ENCODE measurements at places on chromosomes 3 and 15.

- DNase-seq = no peak
These were observed 37.3 kb downstream of the ZBTB38 start for GRCh38 chr3:141405591-141405990.

- no peak for DNase-seq
These were observed 59.2 kb downstream of the AAGAB start for GRCh38 chr15:67195305-67195704.

GRCh38 chr3:186967686-186968085, 37.4 kb downstream of the ST6GAL1 start:
- peak; percentile 66 for DNase-seq

DNA sequence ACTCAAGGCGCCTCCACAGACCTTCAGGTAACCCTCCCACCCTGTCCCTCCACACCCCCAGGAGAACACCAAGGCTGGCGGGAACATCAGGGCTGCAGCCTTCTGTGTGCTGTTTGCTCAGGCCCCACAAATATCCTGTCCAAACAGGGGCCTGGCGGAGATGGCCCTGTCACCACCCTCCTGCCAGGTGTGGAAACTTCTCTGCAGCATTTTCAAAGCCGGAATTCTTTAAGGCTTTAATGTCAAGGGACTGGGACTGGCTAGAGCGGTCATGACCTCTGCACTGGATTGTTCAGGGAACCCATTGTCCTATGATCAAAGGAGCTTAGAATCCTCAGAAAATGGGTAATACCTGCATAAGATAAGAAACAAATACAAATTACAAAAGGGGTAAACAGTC, 46.6 kb downstream of the FBLN2 start:
- DNase-seq = no peak

DNA sequence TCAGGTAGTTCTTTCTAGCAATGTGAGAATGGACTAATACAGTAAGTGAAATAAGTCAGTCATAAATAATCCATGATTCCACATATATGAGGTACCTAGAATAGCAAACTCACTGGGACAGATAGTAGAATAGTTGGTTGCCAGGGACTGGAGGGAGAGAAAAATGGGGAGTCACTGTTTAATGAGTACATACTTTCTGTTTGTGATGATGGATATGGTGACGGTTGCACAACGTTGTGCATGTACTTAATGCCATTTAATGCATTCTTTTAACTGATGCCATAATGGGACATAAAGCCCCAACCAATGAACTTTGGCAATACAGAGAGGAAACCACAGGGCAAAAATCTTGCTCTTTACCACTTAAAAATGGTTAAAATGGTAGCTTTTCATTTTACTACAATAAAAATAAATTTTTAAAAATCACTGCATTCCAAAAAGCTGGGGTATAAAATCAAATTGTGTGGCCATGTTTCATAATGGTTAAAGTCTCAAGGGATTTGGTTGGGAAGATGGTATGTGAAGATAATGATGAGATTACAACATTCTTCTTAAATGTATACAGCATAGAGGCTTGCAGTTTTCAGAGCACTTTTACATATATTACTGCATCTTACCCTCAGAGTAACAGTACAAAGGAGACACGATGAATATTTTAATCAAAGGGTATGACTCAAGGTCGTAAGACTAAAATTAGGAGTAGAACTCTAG, 45.2 kb downstream of the ADAM10 start:
- DNase-seq = no peak

DNA sequence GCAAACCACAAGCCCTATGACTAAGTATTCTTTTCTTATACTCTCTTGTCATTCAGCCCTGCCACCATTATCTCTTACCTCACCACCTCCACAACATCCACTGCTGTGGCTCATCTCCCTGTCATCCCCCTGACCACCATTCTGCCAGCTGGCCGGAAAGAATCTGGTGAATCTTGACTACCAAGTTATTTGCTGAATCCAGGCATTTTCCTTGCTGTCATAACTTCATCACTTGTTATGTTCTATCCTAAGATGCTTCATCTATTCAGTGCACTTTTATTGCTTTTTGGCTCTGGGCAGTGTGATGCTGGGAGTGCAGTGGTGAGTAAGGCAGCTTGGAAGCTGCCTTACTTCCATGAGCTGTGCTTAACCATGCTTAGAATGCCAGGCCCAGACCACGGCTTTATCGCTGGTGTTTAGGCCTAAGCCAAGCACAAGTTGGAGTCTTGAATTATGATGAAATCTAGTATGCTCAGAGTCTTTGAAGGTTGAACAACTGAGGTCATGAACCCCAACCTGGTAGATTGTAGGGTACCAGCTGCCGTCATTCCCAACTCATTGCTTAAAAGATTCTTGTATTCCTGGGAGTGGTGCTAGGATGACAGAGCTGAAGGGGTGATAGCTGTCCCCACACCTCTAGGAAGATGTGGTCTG, 27.0 kb upstream of the APH1B start:
- no peak for DNase-seq

GRCh38 chr3:50150863-50151686, 4.0 kb upstream of the SEMA3F start:
- no peak for DNase-seq

- DNase-seq = no peak
These were observed 1053.5 kb downstream of the SI start for GRCh38 chr3:164024786-164025185.

DNA sequence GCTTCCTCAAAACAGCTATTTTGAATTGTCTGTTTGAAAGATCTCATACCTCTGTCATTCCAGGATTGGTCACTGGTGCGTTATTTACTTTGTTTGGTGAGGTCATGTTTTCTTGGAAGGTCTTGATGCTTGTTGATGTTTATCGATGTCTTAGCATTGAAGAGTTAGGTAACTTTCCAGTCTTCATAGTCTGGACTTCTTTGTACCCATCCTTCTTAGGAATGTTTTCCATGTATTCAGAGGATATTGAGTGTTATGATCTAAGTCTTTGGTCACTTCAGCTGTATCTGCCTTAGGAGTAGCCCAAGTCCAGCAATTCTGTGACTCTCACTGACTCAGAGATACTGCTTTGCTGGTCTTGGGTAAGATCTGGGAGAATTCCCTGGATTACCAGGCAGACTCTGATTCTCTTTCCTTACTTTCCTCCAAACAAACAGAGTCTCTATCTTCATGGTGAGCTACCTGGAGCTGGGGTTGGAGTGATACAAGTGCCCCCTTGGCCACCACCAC, 398.6 kb downstream of the ZIC4 start:
- no peak for DNase-seq

- DNase-seq = no peak
These were observed 360.5 kb downstream of the EPHA3 start for GRCh38 chr3:89467898-89468363.

DNA sequence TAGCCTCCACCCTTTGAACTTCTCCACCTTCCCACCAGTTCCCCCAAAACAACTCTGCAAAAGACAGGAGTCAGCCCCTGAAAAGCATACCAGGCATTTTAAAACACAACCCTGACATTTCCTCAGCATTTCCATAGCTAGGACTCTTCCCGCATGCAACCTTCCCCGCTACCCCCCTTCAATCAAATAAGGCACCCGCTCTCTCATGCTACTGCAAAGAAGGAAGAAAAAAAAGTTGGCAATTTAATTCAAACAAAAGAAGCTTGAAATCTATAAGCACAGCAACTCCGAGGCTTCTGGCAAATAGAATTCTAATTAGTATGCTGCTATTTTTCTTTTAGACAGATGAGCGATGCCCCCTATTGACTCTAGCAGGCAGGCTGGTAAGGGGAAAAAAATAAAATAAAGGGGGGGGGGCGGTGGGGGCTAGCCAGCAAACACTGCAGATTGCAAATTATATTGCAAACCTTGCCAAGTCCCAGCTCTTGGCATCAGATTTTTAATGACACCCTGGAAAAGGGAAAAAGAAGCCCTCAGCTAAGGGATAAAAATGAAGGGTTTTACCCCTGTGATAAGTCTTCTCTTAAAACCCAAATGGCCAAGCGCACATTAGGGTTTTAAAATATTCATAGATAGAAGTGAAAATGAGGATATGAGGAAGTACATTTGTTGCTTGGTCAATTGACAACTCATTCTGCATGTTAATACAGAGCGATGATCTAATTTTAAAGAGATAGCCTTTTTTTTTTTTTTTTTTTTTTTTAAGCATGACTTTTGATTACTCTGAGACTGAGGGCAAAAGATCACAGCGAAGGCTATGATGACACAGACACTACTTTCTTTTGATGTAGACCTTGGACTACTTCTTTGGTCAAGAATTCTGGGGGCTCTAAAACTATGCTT, 255.2 kb downstream of the NR2F2 start:
- DNase-seq = no peak

DNA sequence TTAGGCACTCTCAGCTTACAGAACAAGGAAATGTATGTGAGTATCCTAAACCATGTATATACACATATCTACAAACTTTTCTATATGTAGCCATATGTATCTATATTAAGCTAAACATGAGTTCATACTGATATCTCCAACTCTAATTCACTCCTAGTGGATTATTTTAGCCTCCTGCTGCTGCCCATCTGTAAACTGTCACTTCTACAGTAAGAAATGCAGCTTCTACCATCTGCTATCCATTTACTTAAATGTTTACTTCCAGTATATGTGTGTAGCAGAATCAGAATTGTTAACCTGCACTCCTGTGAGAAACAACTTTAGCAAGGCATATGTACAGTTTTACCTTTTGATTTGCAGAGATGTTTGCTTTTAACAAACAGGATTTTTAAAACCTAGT, 478.5 kb upstream of the CBLB start:
- no peak for DNase-seq

DNA sequence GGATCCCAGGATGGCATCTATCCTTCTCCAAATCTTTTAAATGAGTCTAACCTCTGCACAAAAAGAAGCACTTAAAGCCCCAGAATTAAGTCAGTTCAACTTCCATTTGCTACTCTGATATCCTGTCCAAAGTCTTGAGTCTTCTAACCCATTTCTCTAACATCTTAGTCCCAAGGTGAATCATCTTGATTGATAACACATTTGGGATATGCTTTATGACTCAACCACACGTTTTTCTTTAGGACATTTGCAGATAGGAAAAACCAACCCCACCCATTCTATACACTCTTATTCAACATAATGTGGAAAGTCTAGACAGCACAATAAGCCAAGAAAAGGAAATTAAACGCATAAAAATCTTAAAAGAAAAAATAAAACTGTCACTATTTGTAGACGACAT, 18.8 kb upstream of the TEX9 start:
- no peak for DNase-seq

GRCh38 chr15:99435113-99435695, 130.6 kb upstream of the MEF2A start:
- no peak for DNase-seq

GRCh38 chr3:49170744-49171118, 667 bp upstream of the KLHDC8B start:
- no peak for DNase-seq
